Stimulated activated CD4-positive, alpha-beta T cell treated with anti-CD3 and anti-CD28 coated beads, TNF-alpha, amount 100 ng/mL, for 1 hour (primary cell): ENCODE measurements at places on chromosomes 1 and 21.
A peak's percentile ranks its signal among the peaks of the same experiment; 100 is the strongest.

DNA sequence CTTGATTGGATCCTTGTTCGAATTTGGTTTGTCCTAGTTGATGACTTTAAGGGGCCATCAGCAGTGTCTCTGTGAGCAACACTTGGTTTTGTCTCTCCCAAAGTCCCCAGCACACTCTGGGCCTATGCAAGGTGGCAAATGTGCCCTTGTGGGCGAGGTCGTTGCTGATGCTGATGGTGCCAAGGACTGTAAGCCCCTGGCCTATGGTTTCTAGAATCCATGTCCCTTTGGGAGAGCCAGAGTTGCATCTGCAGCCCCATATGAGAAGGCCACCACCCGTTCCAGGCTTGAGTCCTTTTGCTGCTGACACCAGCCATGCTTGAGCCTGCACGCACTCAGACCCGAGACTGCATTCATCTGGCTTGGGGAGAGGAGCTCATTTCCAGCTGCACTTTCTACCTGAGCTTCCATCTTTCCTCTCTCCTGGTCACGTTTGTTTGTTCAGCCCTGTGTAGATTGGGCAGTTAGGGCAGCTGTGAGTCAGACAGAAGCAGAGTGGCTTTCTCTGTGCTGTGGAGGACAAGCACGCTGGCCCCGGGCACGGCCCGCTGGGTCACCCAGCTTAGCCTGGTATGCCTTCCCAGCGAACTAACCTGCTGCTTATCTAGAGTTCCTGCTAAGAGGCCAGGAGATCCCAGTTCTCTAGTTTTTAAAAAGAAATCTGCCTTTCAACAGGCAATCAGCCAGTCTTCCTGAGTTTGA lies 52.1 kb upstream of the CSF3R start:
- no peak for DNase-seq

DNA sequence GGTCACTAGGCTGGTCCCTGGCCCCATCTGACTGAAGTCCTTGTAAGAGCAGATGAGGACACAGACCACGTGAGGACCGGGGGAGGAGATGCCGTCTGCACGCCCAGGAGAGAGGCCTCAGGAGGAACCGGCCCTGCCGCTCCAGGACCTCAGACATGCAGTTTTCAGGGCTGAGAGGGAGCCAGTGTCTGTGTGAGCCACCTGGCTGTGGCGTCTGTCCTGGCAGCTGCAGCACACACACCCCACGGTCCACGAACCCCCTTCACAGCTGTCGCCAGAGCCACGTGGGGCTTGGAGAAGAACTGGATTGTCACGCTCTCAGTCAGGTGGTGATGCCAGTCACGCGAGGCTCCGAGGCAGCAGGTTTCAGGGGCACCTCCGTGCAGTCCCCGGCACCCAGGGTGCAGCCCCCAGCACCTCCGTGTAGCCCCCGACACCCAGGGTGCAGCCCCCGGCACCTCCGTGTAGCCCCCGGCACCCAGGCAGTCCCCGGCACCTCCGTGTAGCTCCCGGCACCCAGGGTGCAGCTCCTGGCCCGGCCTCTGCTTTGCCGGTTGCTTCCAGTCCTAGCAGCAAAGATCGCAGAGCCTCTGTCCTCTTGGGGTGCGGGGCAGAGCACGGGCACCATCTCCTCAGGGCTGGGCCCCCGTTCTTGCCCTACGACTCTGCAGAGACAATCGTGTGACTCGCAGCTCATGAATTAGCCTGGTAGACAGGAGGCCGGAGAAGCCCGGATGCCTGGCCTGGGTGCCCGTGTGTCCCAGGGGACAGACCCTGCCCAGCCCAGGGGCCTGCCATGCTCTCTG lies 19.0 kb upstream of the SUMO3 start:
- DNase-seq = no peak

DNA sequence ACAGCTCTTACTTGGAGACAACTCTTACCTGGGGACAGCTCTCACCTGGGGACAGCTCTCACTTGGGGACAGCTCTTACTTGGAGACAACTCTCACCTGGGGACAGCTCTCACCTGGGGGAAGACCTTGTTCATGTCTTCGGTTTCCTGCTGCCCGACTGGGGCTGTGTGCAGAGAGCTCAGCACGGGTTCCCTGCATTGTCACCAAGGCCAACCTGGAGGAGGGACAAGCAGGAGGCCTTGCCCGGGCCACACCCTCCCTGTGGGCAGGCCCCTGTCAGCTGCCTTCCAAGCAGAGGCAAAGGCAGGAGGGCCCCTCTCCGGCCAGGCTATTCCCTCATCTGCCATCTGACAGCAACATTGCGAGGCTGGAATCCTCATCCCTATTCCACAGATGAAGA lies at the start of gene LDLRAD1:
LDLRAD1 (minus strand) TSS at position 208 of the 400 bp plus-strand sequence; CDS start at position 134, 74 bp downstream.
- no peak for DNase-seq

DNA sequence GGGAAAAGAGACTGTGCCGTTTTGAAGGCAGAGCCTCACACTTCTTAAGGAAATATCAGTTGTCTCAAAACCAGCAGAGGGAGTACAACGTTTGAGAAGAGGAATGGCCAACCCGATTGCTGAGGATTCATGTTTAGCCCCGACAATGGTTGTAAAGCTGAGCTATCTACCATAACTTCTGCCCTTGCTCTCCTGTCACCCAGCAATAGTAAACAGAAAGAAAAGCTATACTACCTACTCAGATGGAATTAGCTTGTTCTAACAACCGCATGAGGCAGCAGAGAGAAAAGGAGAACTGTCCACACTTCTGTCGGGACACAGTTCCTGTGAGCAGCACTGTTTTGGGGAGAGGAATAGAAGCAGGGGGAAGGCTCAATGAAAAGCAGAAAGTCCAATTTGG lies 91.2 kb downstream of the SLC45A1 start:
- no peak for DNase-seq

GRCh38 chr1:202684716-202685115 lies 25.5 kb downstream of the SYT2 start:
- DNase-seq = no peak

GRCh38 chr21:25036775-25037174 lies 570.5 kb downstream of the MRPL39 start:
- no peak for DNase-seq

- no peak for DNase-seq
These were observed 25.2 kb downstream of the RUNX3 start for GRCh38 chr1:24904731-24905354.

GRCh38 chr1:23865543-23865930 lies 2.6 kb downstream of the FUCA1 start:
- no peak for DNase-seq

DNA sequence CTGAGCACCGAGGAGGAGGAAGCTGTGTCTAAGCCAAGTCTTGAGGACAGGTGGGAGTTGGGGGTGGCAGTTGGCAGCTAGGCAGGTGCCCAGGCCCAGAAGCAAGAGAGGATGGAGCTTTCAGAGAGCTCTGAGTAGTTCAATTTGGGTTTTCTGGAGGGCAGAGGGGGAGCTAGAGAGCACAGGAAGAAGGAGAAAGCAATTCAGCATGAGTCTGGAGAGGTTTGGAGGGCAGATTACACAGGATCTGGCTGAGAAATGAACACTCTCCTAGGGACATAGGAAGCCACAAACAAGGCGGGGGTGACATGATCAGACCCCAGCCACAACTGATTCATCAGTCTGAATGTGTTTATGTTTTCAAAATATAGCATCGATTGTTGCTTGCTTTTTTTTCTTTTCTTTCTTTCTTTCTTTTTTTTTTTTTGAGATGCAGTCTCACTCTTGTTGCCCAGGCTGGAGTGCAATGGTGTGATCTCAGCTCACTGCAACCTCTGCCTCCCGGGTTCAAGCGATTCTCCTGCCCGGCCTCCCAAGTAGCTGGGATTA lies 23.8 kb downstream of the PTPRF start:
- DNase-seq = no peak

- no peak for DNase-seq
These were observed 248.8 kb upstream of the ADGRL2 start for GRCh38 chr1:81551946-81552345.

DNA sequence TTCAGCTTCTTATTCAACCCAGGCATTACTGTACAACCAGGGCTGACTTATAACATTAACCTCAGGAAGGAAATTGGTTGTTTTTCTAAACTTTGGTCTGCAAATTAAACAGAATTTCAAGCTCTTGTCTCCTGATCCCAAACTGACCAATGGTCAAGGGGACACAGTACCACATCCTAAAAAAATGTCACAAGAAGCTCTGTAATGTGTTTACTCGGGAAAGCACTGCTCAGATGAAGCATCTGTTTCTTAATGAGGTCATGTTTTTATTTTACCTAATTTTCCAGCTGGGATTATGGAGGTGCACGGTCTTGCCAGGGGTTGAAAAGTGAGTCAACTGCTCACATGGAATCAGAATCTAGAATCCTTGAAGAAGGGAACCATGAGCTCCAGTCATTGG lies 18.7 kb downstream of the ADAMTS5 start:
- DNase-seq = no peak

DNA sequence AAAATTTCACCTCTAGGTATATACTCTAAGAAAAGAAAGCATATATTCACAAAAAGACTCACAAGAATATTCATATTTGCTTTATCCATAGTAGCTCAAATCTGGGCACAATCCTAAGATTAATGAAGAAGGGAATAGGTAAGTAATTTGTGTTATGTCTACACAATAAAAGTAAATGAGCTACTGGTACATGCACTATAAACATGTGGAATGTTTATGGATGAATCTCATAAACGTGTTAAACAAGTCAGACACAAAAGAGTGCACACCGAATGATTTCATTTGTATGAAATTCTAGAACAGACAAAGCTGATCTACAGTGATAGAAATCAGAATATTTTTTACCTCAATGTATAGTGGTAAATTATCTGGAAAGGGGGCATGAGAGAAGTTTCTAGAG lies 115.3 kb upstream of the B3GALT2 start:
- DNase-seq = no peak

DNA sequence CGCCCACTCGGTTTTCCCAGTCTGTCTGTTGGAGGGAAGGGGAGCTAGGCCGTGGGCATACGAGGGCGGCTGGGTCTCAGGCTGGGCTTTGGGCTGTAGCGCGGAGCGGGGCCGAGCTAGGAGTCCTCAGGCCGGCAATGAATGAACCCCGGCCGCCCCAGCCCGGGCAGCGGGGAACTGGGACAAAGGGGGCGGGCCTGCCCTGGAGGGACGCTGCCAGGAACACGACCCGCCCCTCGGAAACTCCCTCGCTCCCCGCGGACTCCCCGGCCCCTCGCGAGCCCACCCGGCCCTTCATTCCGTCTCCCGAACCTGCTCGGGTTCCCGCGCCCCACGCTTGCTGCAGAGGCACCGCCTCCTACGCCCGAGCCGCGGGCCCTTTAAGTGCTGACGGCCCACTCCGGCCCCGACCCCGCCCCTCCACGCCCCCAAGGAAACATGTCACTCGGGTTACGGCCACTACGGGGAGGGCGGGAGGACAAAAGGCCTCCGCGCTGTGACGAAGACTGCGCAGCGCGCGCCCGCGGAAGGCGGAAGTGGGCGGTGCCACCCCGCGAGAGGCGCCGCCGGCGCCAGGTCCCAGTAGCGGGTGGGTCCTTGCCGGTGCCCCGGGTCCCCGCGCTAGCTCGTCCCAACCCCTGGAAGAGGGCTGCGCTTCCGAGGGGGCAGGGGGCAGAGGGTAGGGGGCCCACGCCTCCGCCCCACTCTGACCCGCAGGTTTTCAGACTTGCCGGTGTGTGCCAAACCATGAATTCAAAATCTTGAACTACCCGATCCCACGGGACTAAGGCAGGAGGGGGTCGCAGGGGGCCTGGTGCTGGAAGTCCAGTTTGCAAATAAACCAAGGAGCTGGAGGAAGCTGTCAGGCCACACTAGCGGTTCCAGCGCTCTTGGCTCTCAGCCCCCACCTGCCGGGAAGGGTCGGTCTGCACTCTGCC lies at the start of gene GALE:
GALE (minus strand) TSS at position 355 of the 938 bp plus-strand sequence. CDS start 1,747 bp downstream, outside the sequence.
- DNase-seq = peak; percentile 91

- no peak for DNase-seq
These were observed 15.1 kb downstream of the USP33 start for GRCh38 chr1:77744576-77744975.

GRCh38 chr1:186440584-186440983 lies 20.3 kb downstream of the PDC start:
- DNase-seq = no peak

DNA sequence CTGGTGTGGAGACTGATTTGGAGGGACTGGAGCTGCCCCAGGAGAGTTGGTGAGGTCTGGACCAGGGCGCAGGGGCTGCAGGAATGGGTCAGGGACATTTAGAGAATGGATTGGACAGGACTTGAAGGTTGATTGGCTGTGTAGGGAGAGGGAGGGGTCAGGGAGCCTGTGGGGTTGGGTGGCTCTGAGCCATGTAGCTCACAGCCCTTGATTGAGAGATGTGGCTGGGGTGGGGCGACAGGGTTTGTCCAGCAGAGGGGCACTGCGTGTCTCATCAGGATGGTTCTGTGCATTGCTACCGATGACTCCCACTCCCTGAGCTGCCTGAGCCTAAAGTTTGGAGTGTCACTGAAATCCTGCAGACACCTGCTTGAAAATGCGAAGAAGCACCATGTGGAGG lies 12.1 kb downstream of the AZIN2 start:
- no peak for DNase-seq

DNA sequence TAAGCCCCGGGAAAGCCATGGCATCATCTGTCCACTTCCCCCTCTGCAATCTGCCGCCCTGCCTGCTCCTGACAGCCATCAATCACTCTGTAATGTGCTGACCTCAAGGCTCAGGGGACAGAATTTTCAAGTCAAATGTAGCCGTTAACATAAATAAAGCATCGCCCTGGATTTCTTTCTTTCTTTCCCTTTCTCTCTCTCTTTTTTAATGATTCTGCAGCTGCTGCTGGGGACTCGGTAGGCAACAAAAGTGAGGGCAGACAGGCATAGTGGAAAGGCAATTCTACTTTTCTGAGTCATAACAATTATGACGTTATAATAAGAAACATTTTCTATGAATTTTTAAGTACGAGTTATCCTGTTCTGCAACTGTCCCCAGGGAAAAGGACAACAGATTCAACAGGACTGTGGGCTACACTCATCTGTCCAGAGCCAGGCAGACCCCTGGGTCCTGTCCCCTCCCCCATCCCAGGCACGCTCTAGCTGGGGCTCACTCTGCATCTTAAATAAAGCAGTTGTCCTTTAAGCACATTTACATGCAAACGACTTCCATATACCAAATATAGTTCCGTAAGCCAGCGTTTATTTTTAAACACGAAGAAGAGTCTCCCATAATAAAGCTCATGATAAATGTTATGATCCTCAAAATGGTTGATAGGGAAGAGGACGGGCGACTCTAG lies 78.7 kb downstream of the SSBP3 start:
- no peak for DNase-seq
